CD4-positive, alpha-beta T cell treated with Interleukin-12 subunit alpha and Interleukin-12 subunit beta, for 1 hour (primary cell): ENCODE measurements at places on chromosomes 13 and 19.

DNA sequence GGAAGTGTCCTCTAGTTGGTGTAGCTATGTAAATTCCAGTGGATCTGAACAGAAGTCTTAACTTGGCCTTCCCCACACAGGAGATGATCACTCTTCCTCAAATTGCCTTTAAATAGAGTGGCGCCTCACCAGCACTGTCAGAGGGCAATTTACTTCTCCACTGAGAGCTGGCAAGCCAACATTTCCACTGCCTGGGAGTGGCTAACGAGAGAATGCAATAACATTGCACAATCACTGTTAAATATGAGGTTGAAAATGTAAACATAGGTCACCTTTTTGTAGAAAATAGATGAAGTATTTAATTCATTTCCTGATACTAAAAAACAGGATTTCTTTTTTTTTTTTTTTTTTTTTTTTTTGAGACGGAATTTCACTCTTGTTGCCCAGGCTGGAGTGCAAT is 55.4 kb upstream of the UBL3 start:
- no peak for DNase-seq

DNA sequence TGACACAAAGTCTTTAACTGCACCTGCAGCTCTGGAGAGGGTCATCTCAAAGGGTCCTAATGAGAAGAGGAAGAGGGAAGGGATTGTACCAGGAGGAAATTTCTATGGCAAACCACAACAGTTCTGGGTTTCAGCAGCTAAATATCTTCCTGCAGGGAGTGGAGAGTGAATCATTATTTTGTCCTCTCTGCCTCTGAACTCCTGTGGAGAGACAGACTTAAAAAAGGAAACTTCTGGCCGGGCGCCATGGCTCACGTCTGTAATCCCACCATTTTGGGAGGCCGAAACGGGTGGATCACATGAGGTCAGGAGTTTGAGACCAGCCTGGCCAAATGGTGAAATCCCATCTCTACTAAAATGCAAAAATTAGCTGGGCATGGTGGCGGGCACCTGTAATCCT is 16.9 kb upstream of the C1QTNF9 start:
- no peak for DNase-seq

GRCh38 chr19:38661136-38661535 is 13.7 kb downstream of the ACTN4 start:
- DNase-seq, result no peak

DNA sequence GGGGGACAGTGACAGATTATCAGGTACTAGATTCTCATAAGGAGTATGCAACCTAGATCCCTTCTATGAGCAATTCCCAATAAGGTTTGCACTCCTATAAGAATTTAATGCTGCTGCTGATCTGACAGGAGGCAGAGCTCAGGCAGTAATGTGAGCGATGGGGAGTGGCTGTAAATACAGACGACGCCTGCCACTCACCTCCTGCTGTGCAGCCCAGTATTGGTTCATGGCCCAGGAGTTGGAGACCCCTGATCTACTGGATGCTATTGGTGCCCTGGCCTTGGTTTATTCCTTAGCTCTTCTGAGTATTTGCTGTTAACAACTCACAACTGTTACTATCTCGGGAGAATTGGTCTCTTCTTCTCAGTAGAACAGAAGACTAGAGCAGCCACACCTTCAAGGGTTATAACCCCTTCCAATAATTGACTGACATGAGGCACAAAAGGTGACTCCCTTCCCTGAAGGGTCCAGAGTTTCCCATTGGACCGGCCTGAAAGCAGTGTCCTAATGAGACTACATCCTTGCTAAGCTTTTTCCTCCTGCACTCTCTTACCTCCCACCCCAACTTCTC is 35.0 kb upstream of the RBM26 start:
- DNase-seq, result no peak

- no peak for DNase-seq
Observed at GRCh38 chr13:104949840-104950740, 1585.4 kb downstream of the EFNB2 start.
